ENCODE measurements at places on chromosomes 1 and 21. TPM values are rescaled to one million over a fixed set of nuclear protein-coding genes. Genes with fewer than 3 reads are reported as not detected.

CASQ1 gene
- polyA plus RNA-seq, result not detected

TSPEAR gene
- polyA plus RNA-seq, result not detected

OR2L13 gene
- 0.47 TPM for polyA plus RNA-seq

- H3K4me3 ChIP-seq, result peak overlapping the region; percentile 96
- H3K4me1 ChIP-seq, result peaks cover 25% of the 10 kb centered on the region
- H3K36me3 ChIP-seq, result no peaks in the 10 kb centered on the region
- peak; percentile 89 for DNase-seq
- H3K27ac ChIP-seq, result peak overlapping the region; percentile 100
- H3K27me3 ChIP-seq, result no peaks in the 10 kb centered on the region
Measured at GRCh38 chr1:93846206-93846991, 32.6 kb downstream of the DNTTIP2 start.

DNA sequence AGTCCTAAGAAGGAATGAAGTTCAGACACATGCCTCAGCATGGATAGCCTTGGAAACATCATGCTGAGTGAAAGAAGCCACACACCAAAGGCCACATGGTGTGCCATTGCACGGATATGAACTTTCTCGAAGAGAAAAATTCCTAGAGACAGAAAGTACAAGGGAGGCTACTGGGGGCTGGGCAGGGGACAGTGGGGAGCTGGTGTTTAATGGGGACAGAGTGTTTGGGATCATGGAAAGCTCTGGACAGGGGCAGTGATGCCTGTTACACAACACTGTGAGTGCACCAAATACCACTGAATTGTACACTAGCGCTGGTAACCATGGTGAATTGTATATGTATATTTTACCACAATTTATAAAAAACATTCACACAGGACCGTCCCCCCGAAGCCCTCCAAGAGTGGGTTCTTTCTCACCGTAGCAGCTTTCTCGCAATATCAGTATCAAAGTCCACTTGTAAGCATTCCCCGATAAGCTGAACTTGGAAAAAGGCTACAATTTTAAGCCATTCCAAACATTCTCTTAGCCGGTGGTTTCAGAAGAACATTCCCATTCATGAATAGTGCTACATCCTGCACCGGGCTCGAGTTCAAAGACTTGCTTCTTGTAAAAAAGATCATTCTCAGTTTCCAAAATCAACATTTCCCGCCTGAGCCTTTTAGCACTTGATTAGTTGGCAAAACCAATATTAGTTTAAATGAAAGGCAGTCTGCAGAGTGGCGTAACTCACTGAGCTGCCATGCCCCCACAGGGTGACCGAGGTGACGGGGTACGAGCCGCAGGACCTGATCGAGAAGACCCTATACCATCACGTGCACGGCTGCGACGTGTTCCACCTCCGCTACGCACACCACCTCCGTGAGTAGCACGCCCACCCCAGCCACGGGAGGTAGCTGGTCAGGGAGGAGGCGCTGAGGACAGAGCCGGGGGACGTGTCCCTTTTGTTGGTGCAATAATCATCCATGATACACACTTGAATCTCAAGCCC is 31.7 kb downstream of the SIM2 start:
- no peak overlapping the region for H3K27ac ChIP-seq
- H3K4me1 ChIP-seq, result no peaks in the 10 kb centered on the region
- H3K27me3 ChIP-seq, result peaks cover 21% of the 10 kb centered on the region
- no peak overlapping the region for H3K4me3 ChIP-seq

- no peaks in the 10 kb centered on the region for H3K36me3 ChIP-seq
- no peak for DNase-seq
- H3K27ac ChIP-seq, result no peak overlapping the region
- H3K4me1 ChIP-seq, result no peaks in the 10 kb centered on the region
- H3K27me3 ChIP-seq, result peaks cover 16% of the 10 kb centered on the region
- no peak overlapping the region for H3K4me3 ChIP-seq
Measured at GRCh38 chr1:245516284-245516759, 361.5 kb downstream of the KIF26B start.

DNA sequence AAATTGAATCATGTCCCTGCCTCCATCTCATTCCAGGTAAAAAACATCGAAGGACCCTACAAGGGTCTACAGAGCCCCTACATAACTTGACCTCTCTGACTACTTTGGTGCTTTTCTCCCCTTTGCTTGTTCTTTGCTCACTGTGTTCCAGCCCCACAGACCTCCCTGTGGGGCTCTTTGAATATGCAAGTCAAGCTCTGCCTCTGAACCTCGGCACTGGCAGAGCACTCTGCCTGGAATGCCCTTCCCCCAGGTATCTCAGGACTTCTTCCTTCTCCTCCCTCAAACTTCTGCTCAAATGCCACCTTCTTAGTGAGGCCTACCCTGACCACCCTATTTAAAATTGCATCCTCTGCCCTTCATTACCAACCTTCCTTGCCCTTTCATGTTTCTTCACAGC is 87.8 kb upstream of the CD34 start:
- no peaks in the 10 kb centered on the region for H3K4me1 ChIP-seq
- no peak for DNase-seq
- H3K27ac ChIP-seq, result no peak overlapping the region

- no peaks in the 10 kb centered on the region for H3K27me3 ChIP-seq
- no peak overlapping the region for H3K27ac ChIP-seq
- no peak for DNase-seq
- H3K4me1 ChIP-seq, result no peaks in the 10 kb centered on the region
- no peak overlapping the region for H3K4me3 ChIP-seq
- no peaks in the 10 kb centered on the region for H3K36me3 ChIP-seq
Measured at GRCh38 chr21:19463966-19464365, 1060.4 kb upstream of the TMPRSS15 start.

DNA sequence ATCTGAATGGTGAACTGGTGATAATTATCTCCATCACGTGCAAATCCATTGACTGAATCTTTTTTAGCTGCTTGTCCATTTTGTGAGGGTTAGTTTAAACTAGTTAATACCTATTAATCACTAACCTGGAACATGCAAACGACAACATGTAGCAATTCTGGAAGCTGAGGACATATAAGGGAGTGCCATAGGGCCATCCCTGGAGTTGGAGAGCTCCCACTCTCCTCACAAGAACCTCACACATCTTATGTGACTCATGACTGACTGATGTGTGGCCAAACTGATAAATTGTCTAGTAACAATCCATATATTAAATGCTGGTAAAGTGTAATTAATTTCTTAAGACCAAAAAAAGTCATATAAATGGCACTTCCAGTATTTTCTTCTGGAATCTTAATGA is 62.9 kb upstream of the HOOK1 start:
- no peak overlapping the region for H3K27ac ChIP-seq
- no peaks in the 10 kb centered on the region for H3K27me3 ChIP-seq
- H3K36me3 ChIP-seq, result no peaks in the 10 kb centered on the region
- no peak overlapping the region for H3K4me3 ChIP-seq
- DNase-seq, result no peak
- H3K4me1 ChIP-seq, result no peaks in the 10 kb centered on the region

- no peaks in the 10 kb centered on the region for H3K36me3 ChIP-seq
- no peak for DNase-seq
- no peaks in the 10 kb centered on the region for H3K27me3 ChIP-seq
- H3K4me3 ChIP-seq, result no peak overlapping the region
- H3K4me1 ChIP-seq, result no peaks in the 10 kb centered on the region
Measured at GRCh38 chr1:93600663-93601062, 81.0 kb downstream of the BCAR3 start.

DNA sequence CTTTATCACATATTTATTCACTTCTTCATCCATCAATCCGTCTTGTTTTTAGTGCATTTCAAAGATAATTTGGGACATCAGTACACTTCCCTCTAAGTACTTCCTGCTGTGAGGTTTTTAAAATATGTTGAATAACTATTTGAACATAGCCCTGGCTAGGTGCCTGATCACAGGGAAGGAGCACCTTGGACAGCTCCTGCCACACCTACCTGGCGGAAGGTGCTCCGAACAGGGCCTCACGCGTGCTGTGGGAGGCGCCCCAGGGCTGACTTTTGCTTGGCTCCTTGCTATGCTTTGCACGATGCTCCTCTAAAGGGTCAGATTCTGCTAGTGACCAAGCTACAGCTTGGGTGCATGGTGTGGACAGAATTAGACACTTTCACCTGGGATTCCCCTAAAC is 4.9 kb upstream of the ATXN7L2 start:
- DNase-seq, result no peak
- H3K27me3 ChIP-seq, result peaks cover 72% of the 10 kb centered on the region
- no peak overlapping the region for H3K27ac ChIP-seq
- no peaks in the 10 kb centered on the region for H3K36me3 ChIP-seq
- H3K4me1 ChIP-seq, result peaks cover 11% of the 10 kb centered on the region

GRCh38 chr21:42411197-42411869 is 7.6 kb downstream of the UBASH3A start:
- H3K4me3 ChIP-seq, result no peak overlapping the region
- no peak for DNase-seq
- no peak overlapping the region for H3K27ac ChIP-seq
- H3K4me1 ChIP-seq, result peaks cover 10% of the 10 kb centered on the region

DNA sequence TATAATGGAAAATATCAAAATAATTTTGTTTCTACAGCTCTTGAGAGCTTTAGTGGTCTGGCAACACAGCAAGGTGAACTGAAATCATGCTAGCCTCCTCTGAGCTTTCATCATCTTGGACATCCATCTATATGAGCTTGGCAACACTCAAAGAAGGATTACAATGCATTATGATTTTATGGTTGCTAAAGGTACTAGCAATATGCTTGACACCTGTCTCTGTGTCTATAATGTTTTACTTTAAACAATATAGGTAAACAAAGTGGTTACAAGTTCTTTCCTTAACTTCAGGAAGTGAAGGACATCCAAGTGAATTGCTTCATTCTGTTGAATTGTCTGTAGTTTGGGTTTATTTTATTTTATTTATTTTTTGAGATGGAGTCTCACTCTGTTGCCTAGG is 203.7 kb upstream of the RRP15 start:
- no peak overlapping the region for H3K27ac ChIP-seq
- H3K4me3 ChIP-seq, result no peak overlapping the region
- no peaks in the 10 kb centered on the region for H3K36me3 ChIP-seq
- DNase-seq, result no peak

- H3K27me3 ChIP-seq, result peaks cover under 1% of the 10 kb centered on the region
- no peak overlapping the region for H3K4me3 ChIP-seq
- no peak overlapping the region for H3K27ac ChIP-seq
- H3K4me1 ChIP-seq, result no peaks in the 10 kb centered on the region
- no peaks in the 10 kb centered on the region for H3K36me3 ChIP-seq
Measured at GRCh38 chr1:87295445-87296110, 33.1 kb upstream of the LMO4 start.
